ENCODE measurements at places on chromosomes 7 and 10.

- DNase-seq: no peak
These were observed 52.7 kb downstream of the KCNMA1 start for GRCh38 chr10:77584938-77585337.

GRCh38 chr10:69125554-69125953 lies 1.6 kb downstream of the VPS26A start:
- DNase-seq: no peak

- no peak for DNase-seq
These were observed 119.4 kb upstream of the NRBF2 start for GRCh38 chr10:63013755-63014154.

GRCh38 chr10:17229016-17229716 lies 1.1 kb downstream of the VIM start:
- DNase-seq: peak; percentile 97

- DNase-seq: no peak
These were observed 639 bp downstream of the DYDC2 start for GRCh38 chr10:80356989-80357850.

- no peak for DNase-seq
These were observed 9.7 kb downstream of the GET4 start for GRCh38 chr7:885893-886625.

- DNase-seq: no peak
These were observed 743.4 kb upstream of the IGFBP3 start for GRCh38 chr7:46664453-46664852.

DNA sequence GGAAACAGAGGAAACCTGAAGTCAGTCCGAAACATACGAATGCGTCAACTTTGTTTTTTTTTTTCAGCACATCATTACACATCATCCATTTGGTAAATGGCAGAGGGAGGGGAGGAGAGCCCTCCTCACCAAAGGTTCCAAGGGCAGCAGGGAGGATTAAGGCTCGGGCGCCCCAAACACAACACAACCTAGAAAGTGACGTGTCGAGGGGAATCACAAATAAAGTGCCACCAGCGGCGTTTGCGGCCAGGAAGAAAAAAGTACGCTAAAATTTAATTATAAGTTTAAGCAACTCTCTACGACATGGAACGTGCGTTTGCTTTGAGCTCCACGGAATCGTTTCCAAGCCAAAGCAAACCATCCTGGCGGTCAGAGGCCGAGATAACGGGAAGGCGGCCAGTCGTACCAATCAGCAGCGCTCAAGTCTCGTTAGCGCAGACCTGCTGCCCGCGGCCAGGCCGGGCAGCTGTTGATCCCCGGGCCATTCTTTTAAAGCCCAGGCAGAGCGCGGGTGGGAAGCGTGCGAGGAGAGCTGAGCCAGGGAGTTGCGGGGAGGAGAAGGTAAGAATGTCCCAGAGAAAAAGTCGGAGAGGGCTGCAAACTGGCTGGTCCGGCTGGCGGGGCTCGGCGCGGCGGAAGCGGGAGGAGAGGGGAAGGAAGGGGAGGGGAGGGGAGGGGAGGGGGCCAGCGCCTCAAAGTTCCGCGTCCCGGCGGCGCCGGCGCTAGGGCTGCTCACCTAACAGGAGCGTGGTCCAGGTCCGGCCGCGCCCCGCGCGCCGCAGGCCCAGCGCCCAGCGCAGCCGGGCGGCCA lies 719 bp downstream of the DPY19L1 start:
- DNase-seq: peak; percentile 75

GRCh38 chr7:134044682-134045081 lies 82.5 kb upstream of the LRGUK start:
- no peak for DNase-seq

DNA sequence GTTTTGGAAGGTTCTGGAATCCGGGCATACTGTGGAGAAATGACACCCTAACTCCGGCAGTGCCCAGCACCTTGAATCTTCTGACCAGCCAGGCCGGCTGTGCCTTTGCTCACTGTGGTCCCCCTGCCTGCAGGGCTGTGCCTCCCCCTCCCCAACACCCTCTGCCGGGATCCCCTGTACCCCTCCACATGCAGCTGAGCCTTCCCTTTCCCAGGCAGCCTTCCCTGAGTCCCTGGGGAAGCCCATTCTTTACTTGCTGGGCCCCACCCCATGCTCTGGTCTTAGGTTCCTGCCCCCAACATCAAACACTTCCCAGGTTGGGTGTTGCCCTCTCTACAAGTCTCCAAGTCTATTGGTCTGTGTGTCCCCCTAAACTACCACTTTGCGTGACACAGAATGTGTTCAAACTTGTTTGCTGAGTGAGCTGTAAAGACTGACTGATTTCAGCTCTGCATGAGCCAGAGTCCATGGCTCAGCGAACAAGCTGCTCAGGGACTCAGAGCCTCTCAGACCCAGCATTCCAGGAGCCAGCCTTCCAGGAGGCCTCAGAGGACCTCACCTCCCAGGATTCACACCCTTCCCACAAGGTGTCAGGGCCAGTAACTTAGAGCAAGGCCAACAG lies 31.6 kb downstream of the CALML5 start:
- DNase-seq: no peak

DNA sequence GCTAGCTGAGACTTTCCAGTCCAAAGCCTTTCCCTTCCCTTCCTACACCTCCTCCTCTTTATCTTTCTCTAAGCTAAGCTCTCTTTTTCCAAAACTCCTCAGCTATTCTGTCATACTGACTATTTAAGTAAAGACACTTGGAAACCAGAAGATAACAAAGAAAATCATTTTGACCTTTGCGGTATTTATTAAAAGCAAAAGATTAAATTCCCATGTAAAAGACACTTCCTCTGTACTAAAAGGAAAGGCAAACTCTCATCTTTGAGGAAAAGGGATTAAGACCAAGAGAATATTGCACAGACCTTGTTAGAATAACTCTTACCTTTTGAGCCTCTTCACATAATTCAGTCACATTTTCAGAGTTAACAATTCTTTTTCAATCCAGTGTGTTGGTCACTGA lies 15.8 kb downstream of the ST8SIA6 start:
- no peak for DNase-seq

DNA sequence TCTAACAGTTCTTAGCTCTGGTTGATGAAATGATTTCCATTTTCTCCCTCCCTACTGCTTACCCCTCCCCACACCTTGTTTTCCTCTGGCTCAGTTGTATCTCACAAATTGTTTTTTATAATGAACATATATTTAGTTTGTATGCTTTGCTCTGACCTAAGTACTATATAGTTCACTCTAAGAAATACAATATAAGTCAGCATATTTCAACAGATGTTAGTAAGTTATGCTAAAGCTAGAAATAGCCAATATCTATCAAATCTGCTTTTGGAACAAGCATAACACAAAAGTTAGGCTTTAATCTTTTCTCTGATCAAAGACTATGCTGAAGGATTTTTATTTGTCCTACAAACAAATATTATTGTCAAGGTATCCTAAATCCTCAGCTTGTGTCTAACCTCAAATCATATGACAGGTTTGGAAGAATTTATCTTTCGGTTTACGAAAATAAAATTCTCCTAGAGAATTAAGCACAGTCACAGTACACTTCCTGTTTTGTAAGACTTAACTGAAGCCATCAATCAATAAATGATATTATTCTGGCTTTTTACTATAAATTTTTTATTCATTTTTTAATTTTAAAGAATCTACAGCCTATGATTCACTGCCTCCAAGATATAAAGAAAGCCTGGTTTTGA lies 67.0 kb downstream of the IMMP2L start:
- no peak for DNase-seq

DNA sequence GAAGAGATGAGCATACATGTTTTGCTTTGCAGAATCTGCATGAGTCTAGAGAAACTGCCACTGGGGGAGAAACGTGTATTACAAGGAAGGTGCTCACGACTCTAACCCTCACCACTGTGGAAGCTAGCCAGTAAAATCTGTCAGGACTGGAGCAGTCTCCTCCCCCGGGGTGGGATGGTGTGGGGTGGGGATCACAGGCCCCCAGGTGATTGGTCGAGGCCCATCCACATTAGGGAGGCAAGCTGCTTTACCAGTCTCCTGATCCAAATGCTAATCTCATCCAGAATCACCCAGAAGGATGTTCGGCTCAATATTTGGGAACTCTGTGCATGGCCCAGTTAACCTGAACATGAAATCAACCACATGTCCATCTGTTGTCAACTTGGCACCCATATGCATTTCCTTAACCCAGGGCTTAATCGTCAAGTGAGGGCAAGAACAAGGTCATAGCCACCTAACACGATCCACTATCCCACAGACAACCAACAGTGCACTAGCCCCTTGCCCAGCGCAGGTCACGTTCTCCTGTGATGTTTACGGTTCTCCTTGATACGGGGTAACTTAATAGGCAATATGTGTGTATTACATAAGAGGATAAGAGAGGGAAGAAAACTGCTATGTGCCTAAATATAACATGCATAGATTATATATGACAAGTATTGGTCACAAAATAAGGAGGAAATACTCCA lies 40.8 kb downstream of the DNAJB6 start:
- DNase-seq: peak; percentile 42

- no peak for DNase-seq
These were observed 1.3 kb downstream of the SERPINE1 start for GRCh38 chr7:101128040-101128834.

DNA sequence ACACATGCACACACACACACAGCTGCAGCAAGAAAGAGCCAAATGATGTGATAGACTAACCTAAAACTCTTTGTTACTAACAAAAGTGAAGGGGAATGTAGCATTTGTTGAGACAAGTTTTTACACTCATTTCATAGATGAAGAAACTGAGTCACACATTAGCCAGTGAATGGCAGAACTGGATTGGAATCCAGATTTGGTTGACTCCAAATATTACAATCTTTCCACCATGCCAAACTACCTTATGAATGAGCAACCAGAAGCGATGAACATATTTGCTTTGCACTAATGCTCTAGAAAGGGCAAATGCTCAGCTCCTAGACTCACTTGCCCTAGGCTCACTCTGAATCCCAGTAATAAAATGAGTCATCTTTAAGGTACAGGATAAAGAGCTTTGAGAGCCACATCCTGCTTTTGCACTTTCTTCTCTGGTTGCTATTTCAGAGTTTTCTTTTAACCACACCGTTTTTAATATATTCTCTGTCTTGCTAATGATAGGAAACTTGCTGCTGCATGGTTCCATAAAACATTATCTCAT lies 111.9 kb downstream of the GPAM start:
- no peak for DNase-seq

DNA sequence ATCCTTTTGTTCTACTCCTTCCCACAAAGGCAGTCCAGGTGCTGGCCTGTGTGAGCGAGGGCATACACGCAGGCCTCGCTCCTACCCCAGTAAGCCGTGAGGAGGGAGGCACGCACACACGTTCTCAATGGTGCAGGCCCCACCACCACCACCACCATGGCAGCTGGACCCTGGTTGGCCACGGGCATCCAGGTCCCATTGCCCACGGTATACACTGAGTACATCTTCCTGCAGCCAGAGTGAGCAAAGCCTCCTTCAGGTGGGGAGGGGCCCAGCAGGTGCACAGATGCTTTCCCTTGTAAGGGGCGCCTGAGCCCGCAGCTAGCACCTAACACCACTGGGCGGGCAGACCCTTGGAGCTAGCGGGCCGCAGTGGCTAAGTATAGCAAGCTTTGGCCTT lies 373.3 kb upstream of the MKI67 start:
- no peak for DNase-seq

DNA sequence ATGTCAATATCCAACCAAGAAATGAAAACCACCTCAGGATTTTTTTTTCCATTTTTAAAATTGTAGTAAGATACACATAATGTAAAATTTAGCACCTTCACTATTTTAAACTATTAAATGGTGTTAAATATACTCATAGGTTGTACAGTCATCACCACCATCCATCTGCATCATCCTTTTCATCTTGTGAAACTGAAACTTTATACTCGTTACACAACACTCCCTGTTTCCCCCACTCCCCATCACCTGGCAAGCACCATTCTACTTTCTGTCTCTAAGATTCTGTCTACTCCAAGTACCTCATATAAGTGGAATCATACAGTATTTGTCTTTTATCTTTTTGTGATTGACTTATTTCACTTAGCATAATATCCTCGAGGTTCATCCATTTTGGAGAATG lies 335.2 kb upstream of the NPSR1 start:
- DNase-seq: no peak

DNA sequence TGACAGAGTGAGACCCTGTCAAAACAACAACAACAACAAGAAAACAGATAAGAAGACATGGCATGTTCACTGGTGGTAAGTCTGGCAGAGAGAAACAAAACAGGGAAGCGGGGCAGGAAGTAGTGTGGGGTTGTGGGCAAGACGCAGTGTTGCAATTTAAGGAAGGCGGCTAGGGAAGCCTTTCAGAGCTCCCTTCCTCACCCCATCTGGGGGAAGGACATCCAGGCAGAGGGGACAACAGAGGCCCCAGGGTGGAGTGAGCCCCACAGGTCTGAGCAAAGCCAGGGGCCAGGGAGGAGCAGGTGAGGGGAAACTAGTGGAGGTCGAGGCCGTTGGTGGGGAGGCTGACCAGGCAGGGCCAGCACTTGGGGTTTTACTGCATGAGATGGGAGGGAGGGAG lies 16.8 kb downstream of the LAT2 start:
- DNase-seq: no peak

GRCh38 chr7:137703291-137704010 lies 143.3 kb downstream of the DGKI start:
- DNase-seq: no peak

GRCh38 chr7:85023066-85023712 lies 163.7 kb downstream of the SEMA3D start:
- no peak for DNase-seq

GRCh38 chr10:77531441-77532001 lies 106.1 kb downstream of the KCNMA1 start:
- DNase-seq: no peak

DNA sequence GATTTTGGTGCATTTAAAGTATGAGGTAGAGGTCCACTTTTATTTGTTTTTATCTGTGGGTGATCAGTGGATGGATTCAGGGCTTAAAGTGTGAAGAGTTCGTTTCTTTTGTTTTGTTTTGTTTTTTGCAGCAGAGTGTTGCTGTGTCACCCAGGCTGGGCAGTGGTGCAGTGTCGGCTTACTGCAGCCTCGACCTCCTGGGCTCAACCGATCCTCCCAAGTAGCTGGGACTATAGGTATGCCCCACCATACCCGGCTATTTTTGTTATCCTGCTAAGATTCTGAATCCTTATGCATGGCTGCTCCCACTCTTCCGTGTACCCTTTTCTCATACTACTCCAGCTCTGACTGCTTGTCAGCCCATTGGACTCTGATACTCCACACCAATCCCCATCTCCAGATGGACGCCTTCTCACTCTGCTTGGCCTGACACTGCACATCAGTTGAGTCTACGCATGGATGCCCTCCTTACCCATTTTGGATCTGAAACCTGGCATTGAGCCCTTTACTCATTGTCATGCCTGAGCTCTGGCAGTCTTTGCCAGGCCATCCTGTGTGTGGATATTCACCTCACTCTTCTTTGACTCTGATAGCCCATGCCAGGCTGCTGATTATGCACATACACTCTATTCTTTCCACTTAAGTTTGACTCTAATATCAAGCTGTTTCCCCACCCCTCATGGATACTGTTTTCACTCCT lies 119.5 kb downstream of the CCSER2 start:
- DNase-seq: no peak

DNA sequence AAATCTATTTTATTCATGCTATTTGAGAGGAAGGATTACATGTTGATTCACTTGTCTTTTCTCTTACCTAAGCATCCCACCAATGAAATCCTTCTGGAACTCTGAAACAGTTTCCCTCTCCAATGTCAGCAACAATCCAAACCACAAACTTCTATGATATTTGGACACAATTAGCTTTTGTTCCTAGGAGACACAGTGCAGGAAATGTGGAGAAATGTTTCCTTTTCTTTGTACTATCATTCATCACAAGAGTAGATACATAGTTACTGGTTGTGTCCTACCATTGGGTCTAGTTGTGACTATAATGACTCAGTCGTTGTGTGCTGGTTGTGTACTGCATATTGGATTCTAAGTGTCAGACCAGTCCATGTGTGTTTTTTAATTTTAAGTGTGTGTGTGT lies 156.8 kb upstream of the MAGI2 start:
- no peak for DNase-seq

- no peak for DNase-seq
These were observed 37.7 kb downstream of the HABP2 start for GRCh38 chr10:113590581-113590980.

All from sciatic nerve (tissue), 2 donors.